Psoas muscle (tissue), 8 donors: ENCODE measurements at places on chromosomes 7 and 10.

GRCh38 chr10:116147147-116147905 lies 125.7 kb downstream of the GFRA1 start:
- DNase-seq: no peak

DNA sequence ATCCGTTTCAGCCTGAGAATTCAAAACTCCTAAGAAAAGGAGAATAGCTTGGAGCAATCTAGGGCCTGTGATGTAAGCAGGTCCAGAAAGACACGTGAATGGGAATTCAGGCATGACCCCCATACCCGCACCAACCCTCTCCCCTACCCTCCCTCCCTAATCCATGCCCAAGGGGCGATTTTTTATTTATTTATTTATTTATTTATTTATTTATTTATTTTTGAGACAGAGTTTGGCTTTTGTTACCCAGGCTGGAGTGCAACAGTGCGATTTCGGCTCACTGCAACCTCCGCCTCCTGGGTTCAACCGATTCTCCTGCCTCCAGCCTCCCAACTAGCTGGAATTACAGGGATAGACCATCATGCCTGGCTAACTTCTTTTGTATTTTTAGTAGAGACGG lies 16.6 kb upstream of the EIF4H start:
- no peak for DNase-seq

DNA sequence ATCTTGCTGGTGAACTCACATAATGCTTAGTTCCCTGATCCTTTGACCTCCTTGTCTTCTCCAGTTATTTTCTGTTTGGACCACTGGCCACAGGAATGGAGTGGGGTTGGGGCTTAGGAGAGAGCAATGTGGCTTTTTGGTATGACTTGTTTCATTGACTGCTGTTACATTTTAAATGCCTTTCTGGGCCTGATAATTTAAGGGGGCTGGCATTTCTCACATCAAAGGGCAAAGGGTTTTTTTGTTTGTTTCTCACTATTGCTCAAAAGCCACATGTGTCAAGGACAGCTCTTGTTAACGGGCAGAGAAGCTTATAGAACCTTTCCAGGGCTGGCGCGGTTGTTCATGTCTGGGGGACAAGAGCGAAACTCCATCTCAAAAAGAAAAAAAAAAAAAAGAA lies 161.2 kb upstream of the TNRC18 start:
- no peak for DNase-seq

DNA sequence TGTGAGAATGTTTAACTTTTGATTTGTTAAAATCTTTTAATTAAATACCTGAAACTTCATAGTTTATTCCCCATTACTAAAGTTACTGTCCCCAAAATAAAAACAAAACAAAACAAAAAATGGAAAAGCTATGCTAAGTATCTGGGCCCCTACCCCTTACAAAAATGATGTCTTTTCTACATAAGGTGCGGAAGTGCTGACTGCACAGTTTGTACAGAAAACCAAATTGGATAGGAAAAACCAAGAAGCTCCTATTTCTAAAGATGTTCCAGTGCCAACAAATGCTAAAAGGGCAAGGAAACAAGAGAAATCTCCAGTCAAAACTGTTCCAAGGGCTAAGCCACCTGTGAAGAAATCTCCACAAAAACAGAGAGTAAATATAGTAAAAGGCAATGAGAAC lies 50.5 kb downstream of the TASOR2 start:
- DNase-seq: no peak

DNA sequence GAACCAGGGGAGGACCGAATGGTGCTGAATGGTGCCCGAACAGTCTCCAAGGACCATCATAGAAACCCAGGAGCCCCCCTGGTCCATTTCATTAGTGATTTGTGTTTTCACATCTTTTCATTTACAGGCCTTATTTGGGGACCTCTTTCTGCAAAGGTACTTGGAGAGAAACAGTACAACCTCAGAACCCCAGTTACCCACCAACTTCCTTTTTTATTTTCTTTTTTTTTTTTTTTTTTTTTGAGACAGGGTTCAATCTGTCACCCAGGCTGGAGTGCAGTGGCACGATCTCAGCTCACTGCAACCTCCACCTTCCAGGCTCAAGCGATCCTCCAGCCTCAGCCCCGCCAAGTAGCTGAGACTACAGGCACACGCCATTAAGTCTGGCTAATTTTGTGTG lies 13.0 kb upstream of the ELN start:
- no peak for DNase-seq

GRCh38 chr10:100810091-100810834 lies 64.9 kb downstream of the PAX2 start:
- no peak for DNase-seq

DNA sequence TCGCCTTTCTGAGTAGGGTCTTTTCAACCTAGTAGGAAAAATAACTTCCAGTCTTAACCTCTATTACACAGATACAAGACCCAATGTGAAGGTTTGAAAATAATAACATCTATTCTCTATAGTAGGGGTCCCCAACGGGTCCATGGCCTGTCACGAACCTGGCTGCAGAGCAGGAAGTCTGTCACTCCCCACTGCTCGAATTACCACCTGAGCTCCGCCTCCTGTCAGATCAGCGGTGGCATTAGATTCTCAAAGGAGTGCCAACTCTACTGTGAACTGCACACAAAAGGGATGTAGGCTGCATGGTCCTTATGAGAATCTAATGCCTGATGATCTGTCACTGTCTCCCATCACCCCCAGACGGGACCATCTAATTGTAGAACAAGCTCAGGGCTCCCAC lies 7.4 kb downstream of the YWHAG start:
- DNase-seq: no peak

DNA sequence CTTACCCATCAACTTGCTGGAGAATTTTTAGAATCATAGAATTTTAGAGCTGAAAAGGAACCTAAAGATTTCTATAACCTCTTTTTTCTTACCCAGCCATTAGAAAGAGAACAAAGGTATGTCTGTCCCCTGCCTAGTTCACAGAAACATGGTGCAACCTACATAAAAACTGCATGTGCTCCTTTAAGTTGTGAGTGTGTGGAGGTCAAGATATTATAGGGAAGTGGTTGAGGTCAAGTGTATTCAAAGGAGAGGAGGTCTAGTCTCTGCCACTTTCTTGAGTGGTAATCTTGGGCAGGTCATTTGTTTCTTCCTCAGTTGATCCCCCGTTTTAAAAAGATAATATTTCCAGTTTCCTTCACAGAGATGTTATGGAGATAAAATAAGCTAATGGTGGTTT lies 6.4 kb downstream of the UBTD1 start:
- DNase-seq: no peak

DNA sequence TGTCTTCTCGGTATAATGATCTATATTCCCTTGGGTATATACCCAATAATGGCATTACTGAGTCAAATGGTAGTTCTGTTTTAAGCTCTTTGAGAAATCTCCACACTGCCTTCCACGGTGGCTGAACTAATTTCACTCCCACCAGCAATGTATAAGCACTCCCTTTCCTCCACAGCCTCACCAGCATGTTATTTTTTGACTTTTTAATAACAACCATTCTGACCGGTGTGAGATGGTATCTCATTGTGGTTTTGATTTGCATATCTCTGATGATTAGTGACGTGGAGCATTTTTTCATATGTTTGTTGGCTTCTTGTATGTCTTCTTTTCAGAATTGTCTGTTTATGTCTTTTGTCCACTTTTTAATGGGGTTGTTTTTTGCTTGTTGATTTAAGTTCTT lies 33.6 kb downstream of the KIAA1217 start:
- DNase-seq: no peak

DNA sequence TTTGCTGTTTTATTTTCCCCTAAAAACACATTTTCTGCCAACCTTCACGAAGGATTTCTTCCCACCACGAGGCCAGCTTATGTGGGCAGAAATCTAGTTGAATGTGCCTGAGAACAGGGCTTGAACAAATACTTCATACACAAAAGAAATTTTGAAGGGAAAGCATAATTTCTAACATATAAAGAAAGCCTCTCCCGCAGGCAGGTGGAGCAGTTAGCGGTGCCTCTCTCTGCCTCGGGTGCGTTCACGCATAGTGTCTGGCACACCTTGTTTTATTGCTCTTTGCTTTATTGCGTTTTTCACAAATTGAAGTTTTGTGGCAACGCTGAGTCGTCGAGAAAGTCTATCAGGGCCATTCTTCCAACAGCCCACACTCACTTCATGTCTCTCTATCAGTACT lies 7.0 kb upstream of the CSGALNACT2 start:
- no peak for DNase-seq

GRCh38 chr10:131625041-131625440 lies 275.8 kb upstream of the PPP2R2D start:
- DNase-seq: no peak

DNA sequence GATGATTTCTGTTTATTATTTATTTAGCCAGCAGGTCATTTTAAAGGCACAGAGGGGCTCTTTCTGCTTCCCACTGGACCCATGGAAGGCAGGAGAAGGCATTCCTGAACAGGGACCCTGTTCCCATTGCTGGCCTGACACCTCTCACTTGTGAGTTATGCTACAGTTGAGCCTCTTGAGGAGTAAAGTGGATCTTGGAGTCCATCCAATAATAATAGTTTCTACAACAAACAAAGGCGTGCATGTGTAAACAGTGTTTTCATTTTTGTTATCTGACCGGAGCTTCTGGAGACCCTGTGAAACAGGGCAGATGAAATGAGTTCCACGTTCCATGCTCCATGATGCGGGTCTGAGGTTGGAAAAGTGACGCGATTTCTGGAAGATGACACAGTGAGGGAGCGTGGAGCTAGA lies 127.3 kb upstream of the HABP2 start:
- DNase-seq: no peak

GRCh38 chr7:48154792-48155413 lies 16.4 kb upstream of the ABCA13 start:
- DNase-seq: no peak

GRCh38 chr10:2232479-2232878 lies 495.2 kb upstream of the ADARB2 start:
- no peak for DNase-seq

DNA sequence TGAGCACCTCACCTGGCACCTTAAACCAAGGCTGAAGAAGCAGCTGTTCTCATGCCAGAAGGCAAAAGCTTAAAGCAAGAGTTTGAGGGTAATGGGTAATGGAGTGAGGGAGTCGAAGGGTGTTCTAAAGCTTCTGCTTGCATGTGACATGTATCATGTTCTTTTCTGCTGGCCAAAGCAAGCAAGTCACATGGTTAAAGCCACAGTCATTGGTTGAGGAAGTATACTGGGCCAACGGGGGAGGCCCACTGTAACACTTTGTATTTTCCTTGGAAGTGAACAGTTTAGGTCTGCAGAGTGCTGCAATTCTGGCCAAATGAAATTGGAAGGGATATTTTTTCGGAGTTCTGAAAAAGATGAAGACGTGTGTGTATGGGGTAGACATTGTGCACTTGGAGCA lies 75.7 kb downstream of the REEP3 start:
- no peak for DNase-seq

- DNase-seq: no peak
These were observed 18.6 kb upstream of the ADRB1 start for GRCh38 chr10:114024876-114025610.

DNA sequence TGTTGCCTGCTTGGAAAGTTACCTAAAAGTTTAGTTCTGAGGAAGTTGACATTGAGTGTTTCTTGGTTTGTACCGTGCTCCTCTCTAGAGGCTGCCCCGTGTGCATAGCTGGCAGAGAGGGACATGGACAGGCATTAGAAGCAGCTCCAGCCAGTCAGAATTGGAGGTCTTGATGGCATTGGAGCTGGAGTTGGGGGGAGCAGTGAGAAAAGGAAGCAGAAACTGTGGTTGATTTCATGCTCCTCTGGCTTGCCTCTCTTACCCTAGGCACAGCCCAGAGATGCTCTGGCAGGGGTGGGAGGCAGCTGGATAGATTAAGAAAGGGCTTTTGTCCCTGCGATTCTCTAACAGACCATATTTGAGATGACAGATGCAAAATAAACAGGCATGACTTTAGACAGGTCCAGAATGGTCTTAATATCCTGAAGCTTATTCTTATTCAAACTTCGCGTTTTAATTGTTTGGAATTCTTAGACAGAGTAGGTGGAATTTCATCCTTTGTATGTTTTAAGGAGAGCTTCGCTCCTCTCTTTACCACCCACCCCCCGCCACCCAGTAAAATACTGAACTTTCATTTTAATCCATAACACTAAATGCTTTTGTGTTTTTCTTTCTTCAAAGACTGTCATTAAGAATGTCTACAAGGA lies 73.5 kb upstream of the GLCCI1 start:
- DNase-seq: no peak

- DNase-seq: no peak
These were observed 276.3 kb downstream of the GPR37 start for GRCh38 chr7:124489082-124489819.

GRCh38 chr10:59967079-59967478 lies 60.7 kb upstream of the CCDC6 start:
- DNase-seq: no peak

GRCh38 chr7:84384417-84384816 lies 189.8 kb upstream of the SEMA3A start:
- no peak for DNase-seq

DNA sequence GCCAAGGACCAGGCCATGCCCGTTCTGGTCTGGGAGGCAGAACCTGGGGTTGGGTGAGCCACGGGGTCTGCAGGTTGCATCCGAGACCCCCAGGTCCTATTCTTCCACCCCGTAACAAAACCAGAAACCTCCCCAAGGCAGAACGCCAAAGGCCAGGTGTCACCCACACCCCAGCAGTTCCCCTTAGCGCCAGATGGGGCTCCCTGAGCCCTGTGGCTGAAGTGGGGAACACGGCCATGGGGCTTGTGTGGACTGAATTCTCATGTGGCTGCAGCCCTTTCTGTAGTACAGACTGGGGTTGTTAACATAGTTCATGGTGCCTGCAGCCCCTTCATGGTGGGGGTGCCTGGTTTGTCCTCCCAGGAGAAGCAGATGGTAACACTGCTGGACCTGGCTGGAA lies 10.2 kb downstream of the BRI3 start:
- DNase-seq: no peak

DNA sequence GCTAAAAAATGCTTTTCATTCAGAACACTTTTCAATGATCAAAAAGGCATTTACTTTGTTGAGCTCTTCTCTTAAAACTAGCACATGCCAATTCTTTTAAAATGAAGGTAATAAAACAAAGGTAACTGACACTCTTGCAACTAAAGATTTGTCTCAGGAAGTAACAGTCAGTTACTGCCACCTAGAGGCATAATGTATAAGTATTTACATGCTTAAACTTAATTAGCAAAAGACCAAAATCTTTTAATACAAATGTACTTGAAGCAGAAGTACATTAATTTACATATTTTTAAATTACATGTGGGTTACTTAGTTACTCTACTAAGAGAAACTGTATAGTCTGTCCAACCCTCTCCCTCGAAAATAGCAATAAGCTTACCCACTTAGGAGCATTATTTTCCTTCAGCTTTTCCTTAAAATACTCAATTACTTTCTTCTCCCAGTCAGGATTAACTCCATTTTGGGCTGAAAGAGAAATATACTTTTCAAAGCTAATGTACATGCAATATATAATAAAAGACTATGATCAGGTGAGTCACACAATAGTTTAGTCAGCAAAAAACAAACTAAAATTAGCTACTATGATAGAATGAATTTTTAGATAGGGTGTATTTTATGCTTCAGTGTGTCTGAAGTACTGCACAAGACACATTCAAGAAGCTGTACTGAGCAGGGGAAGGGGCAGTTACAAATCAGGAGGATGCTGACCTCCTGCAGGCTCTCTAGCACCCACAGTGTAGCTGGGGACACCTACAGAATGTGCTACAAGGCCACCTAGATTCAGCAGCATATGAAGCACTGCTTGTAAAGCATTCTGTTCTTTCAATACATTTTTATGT lies 13.0 kb downstream of the MCMBP start:
- DNase-seq: no peak

GRCh38 chr10:121232494-121232893 lies 365.8 kb downstream of the FGFR2 start:
- no peak for DNase-seq
